ENCODE measurements at places on chromosomes 1 and 21.
A peak's percentile ranks its signal among the peaks of the same experiment; 100 is the strongest.

GRCh38 chr1:55869065-55869464 is 653.9 kb upstream of the USP24 start:
- no peak for DNase-seq

DNA sequence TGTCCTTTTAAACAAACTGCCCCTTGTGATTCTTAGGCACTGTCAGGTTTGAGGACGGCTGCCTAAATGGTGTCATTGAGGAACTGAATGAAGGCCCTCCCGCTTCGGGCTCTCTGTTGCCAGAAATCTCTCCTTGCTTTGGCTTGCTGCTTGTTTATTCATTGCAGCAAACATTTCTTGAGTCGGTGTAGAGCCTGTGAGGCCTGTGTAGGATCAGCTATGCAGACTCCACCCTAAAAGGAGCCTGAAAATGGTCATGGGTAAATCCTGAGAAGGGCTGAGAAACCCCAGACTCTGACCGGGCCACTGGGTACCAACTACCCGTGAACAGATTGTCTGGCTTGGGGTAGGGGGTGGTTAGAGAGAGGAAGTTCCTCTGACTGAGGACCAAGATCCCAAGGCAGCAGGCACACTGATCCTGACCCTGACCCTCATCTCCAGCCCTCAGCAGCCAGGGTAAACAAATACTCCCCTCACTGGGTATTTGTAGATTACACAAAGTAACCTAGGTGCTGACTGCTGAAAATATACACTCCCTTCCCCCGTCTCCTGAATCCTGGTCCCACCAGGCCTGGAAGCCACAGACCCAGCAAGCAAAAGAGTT is 3.1 kb downstream of the IL6R start:
- no peak for DNase-seq

DNA sequence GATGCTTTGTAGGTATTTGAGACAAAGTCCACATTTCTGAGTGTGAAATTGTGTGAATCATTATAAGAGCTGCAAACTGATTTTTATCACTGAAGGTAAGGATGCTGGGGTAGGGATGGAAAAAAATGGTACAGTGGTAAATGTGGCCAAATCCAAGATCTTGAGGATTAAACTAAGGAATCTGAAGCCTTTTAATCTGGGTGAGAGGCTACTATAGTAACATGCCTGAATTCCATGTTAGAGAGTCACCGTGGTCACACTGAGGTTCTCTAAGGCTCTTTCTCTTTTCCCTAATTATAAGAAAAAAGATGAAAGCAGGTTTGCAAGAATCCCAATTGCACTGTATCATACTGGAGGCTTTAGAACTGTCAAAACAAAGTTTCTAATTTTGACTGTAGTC is 17.6 kb downstream of the PTGER3 start:
- DNase-seq: no peak

GRCh38 chr21:43965911-43966585 is 46.1 kb upstream of the TRAPPC10 start:
- DNase-seq: no peak

- DNase-seq: no peak
These were observed 83.0 kb upstream of the TSPAN2 start for GRCh38 chr1:115172270-115172669.

GRCh38 chr1:224542783-224543440 is 73.2 kb upstream of the CNIH3 start:
- peak; percentile 74 for DNase-seq

- DNase-seq: no peak
These were observed 16.3 kb upstream of the ADAMTSL4 start for GRCh38 chr1:150532860-150533259.

DNA sequence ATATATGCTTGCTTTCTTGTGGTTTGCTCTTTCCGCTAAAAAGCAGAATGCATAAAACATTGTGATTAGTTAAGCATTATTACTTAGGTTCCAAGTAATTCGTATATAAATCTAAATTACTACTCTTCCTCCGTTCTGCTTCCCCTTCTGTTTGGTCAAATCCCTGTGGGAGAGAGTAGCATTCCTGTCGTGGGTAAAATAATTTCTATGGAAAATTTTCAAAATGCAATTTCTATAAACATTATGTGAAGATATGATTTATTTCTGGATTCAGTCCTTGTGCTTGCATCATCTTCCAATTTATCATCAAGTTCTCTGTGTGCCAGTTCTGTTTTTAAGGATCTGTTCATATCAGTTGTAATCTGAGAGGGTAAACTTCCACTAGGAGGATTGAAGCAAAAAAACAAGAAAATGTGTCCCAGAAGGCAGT is 7.2 kb upstream of the WARS2 start:
- no peak for DNase-seq

- no peak for DNase-seq
These were observed 23.4 kb upstream of the TSPAN2 start for GRCh38 chr1:115112496-115113375.

- DNase-seq: peak; percentile 4
These were observed 8.3 kb downstream of the GFI1 start for GRCh38 chr1:92478393-92478792.

DNA sequence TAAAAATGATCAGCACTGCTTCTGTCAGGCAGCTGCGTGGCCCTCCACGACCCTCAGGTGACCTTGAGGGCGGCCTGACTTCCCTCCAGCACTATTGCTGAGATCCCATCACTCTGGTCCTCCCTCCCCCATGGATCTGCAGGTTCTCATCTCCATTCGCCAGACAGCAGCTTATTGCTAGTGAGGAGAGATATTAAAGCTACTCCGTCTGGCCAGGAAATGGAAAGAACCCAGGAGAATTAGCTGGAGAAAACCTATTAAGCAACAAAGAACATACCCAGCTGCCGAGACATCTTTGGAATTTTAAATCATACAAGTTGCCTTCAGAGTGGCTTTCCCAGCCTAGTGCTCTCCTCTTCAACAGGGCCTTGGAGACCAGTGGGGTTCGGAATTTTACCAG is 25.7 kb upstream of the KCNN3 start:
- no peak for DNase-seq

GRCh38 chr1:220217383-220217988 is 54.8 kb downstream of the RAB3GAP2 start:
- no peak for DNase-seq

DNA sequence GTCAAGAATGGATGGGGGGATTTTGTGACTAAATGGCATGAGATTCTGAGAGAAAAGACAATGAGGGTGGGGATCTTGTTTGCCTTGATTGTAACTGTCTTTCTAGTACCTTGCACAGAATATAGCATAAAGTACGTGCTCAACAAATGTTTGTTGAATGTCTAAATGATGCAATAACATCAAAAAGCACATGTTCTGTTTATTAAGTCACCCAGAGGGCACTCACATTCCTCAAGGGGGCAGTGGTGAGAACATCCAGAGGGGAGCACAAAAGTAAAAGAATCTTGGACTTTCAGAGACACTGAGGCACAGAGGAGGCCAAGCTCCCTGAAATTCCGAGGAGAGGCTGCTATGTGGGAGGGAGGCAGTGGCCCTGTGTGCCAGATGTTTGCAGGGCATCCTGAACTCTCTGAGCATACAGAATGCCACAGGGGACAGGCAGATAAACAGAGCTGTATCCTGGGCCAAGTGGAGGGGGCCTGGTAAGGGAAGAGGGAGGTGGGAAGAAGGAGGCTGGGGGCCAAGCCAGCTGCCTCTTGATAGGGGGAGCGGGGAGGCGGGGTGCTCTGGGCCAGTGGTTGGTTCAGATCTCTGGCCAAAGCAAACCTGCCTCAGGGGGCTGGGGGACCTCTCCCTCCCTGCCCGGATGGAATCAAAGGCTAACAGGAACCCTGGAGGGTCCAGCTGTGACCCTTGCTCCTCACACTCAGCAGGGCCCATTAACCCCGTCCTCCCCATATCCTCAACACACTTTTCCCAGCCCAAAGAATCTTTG is 6.5 kb upstream of the ATP1A2 start:
- DNase-seq: no peak

- DNase-seq: no peak
These were observed 44.1 kb upstream of the ATP5PO start for GRCh38 chr21:33959680-33960079.

DNA sequence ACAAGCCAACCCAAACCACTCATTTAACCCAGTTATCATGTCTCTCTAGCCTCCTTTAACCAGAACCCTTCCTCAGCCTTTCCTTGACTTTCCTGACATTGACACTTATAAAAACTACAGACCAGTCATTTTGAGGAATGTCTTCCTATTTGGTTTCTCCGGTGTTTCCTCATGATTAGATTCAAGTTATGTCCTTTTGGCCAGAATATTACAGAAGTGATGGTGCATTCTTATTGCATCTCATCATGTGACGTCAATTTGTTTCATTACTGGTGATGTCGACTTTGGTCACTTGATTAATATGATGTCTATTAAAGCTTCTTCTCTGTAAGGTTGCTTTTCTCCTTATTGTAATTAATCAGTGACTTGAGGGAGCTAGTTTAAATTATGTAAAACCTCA is 6.1 kb upstream of the RCSD1 start:
- no peak for DNase-seq

- no peak for DNase-seq
These were observed 4.7 kb downstream of the ZNF326 start for GRCh38 chr1:89999628-90000027.

DNA sequence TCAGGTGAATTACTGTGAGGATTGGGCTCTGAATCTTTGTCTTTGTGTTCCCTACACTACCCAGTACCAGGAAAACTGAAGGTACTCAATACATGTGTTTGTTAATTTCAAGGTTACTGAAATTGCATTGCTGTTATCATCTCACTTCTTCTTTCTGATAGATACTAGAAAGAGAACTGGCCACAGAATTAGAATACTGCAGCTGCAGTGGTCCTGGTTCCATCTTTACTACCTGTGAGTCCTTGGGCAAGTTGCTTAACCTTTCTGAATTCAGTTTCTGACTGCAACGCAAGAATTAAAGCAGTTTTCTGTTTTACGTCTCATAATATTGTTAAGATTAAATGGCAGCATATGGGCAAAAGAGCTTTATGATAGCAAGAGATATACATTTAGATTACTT is 263.5 kb downstream of the LMO4 start:
- DNase-seq: no peak

GRCh38 chr1:39411526-39412478 is 79.6 kb upstream of the BMP8A start:
- DNase-seq: no peak

- DNase-seq: no peak
These were observed 251.5 kb downstream of the PTPRC start for GRCh38 chr1:198890214-198890930.

GRCh38 chr1:39167632-39168209 is 36.8 kb upstream of the MACF1 start:
- no peak for DNase-seq

GRCh38 chr21:20554785-20555184 is 443.4 kb upstream of the NCAM2 start:
- no peak for DNase-seq

GRCh38 chr1:165240492-165240891 is 116.0 kb downstream of the LMX1A start:
- no peak for DNase-seq

DNA sequence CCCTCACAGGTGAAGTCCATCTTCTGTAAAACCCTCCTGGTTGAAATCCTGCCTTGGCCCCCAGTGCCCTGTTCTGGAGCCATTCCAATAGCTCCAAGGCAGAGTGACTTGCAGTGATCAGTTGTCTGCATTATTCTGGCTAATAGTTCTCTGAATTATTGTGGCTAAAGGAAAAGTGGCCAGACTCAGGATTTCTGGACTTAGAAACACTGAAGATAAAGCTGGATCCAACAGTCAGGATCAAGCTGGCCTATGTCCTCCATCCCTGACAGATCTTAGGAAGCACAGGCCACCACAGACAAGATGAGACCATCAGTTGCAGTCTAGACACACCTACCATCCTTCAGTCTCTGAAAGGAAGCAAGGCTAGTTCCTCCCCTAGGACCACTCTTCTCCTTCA is 801 bp upstream of the C2CD4D start:
- no peak for DNase-seq

DNA sequence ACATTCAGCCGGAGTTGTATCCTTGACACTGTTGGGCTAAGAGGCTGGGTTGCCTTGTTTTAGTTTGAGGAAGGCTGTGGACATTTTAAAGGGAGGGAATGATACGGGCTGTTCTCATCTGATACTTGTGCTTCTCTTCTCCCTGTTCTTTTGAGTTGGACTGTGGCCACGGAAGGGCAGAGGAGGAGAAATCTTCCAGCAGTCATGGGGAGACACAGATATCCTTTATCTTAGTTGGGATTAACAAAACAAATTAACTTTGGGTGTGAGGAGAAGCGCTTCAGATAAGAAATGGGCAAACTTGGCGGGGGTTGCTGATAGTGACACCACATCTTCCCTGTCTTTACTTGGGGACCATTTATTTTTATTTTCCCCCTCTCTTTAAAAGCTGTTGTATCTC is 138.8 kb downstream of the ROR1 start:
- DNase-seq: no peak

- DNase-seq: no peak
These were observed 10.4 kb upstream of the TLR5 start for GRCh38 chr1:223153177-223154119.

DNA sequence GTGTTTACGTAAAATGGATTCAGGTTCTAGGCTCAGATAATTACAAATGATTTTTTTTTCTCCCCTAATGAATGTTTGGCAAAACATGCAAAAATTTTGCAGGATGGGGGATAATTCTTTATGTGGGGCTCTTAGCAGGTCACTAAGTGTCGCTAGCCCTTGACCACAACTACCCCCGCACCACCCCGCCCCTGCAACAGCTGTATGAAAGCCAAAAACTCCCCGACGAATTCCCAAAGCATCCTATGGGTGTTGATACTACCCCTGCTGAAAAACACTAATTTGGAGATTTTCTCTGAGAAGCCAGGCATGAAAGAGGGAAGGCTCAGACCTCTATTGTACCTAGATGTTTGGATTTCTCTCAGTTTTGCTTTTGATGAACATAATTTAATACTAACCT is 243.0 kb downstream of the TRABD2B start:
- no peak for DNase-seq

GRCh38 chr21:42235593-42235992 is 16.7 kb downstream of the ABCG1 start:
- no peak for DNase-seq

GRCh38 chr1:165628147-165628822 is 2.7 kb upstream of the MGST3 start:
- no peak for DNase-seq

GRCh38 chr1:236209185-236209584 is 66.8 kb downstream of the GPR137B start:
- no peak for DNase-seq

DNA sequence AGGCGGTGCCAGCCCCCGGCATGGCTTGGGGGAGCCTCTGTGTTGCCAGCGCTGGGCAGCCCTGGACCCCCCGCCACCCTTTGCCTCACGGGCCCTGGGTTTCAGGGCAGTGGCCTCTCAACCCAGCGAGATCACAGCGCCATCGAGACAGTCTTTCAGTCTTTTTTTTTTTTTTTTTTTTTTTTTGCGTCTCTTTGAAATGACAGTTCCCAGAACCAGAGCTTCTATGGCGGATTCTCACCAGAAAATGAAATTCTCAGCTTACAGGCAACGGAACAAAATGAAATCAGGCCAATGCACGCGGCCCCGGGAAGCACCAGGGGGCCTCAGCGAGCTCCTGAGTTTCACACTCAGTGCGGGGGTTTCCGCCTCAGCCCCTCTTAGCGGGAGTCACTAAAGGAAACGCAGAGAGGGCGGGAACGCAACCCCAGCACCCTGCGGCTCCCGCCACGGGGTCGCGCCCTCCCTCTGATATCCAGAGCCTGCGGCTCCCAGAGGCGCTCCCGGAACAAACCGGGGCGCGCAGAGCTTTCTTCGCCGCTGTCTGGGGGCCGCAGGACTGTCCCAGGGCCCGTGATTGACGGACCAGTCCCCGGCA is 8.0 kb upstream of the COL6A1 start:
- DNase-seq: peak; percentile 64
